Activated T-cell treated with anti-CD3 and anti-CD28 coated beads for 4 hours (primary cell): ENCODE measurements at places on chromosomes 6 and 20.

- no peak for DNase-seq
Measured at GRCh38 chr20:25006431-25007167, 14.0 kb upstream of the APMAP start.

DNA sequence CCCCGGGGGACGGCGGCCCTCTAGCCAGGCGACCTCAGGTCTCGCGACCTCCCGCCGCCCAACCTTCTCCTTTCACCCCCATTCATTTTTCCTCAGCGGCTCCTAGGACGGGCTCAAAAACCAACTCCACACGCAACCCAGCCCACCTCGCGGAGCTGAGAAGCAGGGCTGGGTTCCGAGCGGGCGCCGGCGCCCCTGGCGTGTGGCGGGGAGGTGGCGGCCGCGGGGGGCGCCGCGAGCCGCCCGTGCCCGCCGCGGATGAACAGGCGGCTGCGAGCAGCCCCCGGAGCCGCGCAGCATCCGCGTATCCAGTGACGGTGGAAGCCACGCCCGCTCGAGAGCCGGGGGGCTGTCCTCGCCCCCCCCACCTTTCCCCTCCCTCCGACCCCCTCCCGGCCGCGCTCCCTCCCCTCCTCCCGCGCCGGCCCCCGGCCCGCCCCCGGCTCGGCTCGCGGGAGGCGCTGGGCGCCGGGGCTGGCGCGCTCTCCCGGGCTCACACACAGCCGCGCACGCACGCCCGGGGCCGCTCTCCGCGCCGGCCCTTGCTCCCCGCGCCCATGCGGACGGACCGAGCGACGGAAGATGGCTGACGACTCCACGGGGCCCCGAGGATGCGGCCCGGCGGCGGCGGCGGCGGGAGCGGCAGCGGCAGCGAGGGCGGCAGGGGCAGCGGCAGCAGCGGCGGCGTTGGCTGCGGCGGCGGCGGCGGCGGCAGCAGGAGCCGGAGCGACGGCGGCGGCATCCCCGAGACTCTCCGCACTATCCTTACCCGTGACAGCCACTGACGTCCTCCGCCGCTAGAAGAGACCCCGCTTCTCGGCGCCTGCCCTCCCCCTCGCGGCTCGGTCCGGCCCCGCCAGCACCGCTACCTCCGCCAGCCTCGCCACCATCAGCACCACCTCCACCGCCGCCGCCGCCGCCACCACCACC is at the start of gene SOBP:
SOBP (plus strand) TSS at position 482 of the 930 bp plus-strand sequence. CDS start 500 bp downstream, outside the sequence.
- DNase-seq = peak; percentile 19

GRCh38 chr6:44667226-44667625 is 279.7 kb downstream of the CDC5L start:
- DNase-seq = no peak

DNA sequence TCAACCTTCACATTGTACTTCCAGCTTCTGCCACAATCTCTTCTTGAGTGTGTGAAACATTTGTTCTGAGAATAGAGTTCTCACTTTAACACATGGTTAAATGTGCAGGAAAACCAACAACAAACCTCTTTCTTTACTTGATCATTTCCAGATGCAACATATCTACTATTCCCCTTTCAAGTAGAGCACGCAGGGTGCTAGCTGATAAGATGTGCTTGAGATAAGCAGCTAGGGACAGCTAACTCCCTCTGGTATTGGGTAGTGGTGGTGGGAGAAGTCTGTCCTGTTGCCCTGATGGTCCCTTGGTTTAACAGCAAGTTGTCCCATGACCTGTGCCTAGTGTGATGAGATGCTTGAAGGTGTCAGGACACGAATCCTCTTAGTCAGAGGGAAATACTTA is 15.4 kb upstream of the HMGCLL1 start:
- DNase-seq = no peak
